ENCODE measurements at places on chromosomes 3 and 15.
A peak's percentile ranks its signal among the peaks of the same experiment; 100 is the strongest.

- DNase-seq: no peak
Observed at GRCh38 chr3:43865351-43865750, 174.6 kb downstream of the ABHD5 start.

DNA sequence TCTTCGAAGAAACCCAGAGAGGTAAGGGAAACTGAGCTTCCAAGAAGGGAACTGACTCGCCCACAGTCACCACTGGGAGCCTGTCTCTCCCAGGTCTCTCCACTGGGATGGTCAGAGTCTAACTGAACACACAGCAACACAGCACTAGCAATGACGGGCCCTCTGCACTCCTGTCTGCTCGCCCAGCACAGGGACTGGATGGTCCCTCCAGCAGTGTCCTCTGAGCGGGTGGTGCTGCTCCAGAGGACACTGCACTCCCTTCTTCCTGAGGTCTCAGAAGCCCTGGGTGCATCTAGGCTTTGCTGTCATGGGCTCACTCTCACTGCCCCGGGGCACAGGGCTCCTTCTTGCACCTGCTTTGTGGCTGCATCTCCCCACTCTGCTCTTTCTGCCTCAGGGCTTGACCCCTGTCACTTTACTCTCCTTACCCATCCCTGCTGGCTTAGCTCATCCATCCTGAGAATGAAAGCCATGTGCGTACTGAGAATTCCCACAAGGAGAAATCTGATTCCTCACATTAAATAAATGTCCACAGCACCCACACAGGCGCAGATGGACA lies 356.6 kb downstream of the GABRG3 start:
- DNase-seq: no peak

- peak; percentile 78 for DNase-seq
Observed at GRCh38 chr3:115072265-115073021, 74.6 kb downstream of the ZBTB20 start.

- DNase-seq: no peak
Observed at GRCh38 chr15:91282486-91282885, 182.4 kb downstream of the SV2B start.

GRCh38 chr3:72977060-72977808 lies 19.4 kb upstream of the PPP4R2 start:
- no peak for DNase-seq

All from EH (cell line).